Mesothelial cell of epicardium (in vitro differentiated cells): ENCODE measurements at places on chromosomes 4 and X.

- DNase-seq = no peak
These were observed 38.4 kb downstream of the PHKA2 start for GRCh38 chrX:18945483-18945882.

GRCh38 chr4:82802911-82803310 lies 4.3 kb upstream of the SCD5 start:
- DNase-seq = no peak

DNA sequence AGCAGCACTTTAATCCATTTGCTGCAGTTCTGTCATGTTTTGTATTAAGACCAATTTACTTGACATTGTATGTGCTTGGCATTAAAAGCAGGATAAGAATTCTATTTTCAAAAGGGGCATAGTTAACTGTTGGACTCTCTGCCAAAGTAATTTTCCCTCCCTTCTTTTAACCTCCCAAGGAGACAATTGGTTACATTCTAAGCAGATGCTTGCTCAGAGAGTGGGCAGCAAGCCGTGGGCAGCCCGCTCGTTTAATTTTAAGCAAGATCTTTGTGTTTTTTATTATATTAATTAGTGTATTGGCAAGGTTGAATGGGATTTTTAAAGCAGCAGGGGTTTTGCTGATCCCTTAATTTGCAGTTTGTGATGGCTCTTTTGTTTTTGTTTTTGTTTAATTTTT lies 37.1 kb upstream of the KLHL8 start:
- DNase-seq = no peak

DNA sequence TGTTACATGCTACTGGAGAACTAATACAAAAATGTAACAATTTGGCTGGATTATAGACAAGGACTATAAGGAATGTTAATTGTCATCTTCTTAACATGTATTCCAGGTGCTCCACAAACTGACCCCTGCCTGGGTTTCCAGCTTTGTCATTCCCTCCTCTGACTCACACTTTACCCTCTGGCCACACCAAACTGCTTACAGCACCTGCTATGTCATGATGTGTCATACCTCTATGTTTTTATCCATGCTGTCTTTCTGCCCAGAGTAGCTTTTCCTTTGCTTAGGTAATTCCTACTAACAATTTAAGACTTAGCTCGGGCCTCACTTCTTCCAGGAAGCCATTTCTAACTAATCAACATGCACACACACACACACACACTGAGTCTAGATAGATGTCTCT lies 14.0 kb upstream of the SHROOM4 start:
- no peak for DNase-seq

DNA sequence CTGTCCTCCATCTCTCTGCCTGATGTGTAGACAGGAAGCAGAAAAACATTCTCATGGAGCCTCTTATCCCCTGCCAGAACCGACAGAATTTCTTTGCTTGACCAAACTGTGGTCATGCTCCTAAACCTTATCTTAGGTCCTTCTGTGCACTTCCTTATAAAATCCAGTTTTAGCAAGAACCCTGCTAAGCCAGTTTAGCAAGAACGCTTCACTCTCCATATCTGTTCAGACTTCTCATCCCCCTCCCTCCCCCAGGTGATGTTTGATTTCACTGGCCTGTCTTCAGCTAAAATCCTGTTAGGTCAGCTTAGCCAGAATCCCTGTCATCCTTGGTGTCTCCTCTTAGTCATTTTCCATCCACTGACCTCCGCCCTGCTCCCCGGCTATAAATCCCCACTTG lies 1130.9 kb upstream of the PRKX start:
- DNase-seq = no peak

- no peak for DNase-seq
These were observed 19.2 kb upstream of the LHFPL1 start for GRCh38 chrX:112698946-112699345.

DNA sequence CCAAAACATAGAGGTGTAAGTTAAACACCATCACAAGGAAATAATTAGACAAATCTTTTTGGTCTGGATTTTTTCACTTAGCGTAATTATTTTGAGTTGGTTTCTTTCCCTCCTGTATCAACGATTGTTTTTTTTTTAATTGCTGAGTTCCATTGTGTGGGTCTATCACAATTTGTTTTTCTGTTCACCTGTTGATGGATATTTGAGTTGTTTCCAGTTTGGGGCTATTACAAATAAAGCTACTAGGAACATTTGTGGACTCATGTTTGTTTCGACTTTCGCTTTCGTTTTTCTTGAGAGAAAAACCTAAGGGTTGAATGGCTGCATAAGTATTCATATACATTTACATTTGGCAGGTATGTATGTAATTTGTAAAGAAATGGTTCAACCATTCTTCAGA lies 20.4 kb upstream of the FBXW7 start:
- DNase-seq = no peak

- DNase-seq = no peak
These were observed 14.9 kb downstream of the CCSER1 start for GRCh38 chr4:90142081-90142480.

GRCh38 chrX:10603612-10604011 lies 16.8 kb downstream of the MID1 start:
- DNase-seq = no peak

- no peak for DNase-seq
These were observed 66.5 kb upstream of the MAGEA10 start for GRCh38 chrX:152204919-152205318.

DNA sequence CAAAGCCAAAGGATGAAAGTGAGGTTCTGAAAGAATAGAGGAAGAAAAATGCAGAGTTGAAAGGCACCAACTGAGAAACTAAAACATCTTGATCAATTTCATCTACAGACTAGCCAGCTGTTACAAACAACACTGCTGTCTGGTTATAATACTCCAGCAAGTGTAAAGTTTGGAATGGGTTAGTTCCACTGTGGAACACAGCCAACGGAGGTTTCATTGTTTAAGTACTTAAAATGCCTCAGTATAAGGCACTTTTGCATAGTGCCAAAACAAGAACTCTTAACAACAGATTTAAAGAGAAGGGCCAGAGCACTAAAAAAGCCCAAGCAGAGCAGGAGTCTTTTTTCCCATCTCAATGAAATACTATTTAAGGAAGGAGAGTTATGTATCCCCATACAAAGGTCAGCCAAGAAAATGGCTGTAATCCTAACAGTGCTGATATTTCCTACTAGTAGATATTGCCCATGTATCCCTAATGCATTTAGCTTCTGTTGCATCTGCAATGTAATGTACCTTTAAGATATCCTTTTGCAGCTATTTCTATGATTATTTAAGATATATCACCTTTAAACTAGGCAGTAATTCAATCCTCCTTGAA lies 16.5 kb downstream of the ACSL4 start:
- no peak for DNase-seq

GRCh38 chr4:7432531-7433375 lies 2.0 kb downstream of the PSAPL1 start:
- DNase-seq = no peak

DNA sequence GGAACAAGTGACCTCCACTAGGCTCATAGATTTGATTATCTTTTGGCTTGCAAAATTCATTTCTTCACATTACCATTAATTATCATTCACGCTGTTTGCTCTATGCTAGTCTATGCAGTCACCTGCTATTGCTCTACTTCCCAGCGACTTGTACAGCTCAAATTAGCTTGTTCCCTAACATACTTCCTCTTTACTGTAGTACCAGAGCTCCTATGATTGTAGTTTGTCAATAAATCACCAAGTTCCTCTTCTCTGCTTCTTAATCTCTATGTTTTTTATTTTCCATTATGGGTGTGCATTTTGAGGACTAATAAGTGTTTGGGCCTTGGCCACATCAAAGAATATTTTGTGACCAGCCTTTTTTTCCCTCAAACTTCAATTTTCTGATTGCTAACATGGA lies 6.2 kb upstream of the GSPT2 start:
- DNase-seq = no peak

- no peak for DNase-seq
These were observed 75.2 kb downstream of the GABRB1 start for GRCh38 chr4:47106561-47106960.

DNA sequence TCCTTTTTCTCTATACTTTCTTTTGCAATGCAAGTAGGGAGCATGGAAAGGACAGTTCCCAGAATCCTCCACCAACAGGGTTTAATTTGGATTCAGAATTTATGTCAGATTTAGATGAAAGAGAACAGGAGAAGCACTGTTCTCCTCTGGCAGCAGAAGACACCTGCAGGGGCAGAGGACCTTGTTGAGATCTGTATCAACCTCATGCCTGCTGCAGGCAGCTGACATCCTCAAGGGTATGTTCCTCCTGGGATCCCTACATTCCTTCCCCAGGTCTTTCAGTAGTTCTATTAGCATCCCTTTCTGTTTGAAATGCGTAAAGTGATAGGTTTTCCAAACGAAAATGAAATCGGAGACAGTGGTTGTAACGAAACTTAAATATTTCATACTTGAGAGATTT lies 10.6 kb upstream of the GUCY1A1 start:
- DNase-seq = no peak

- DNase-seq = no peak
These were observed at the start of gene MAGEB17 for GRCh38 chrX:16167181-16167580. TSS of gene MAGEB17 (plus strand) at chrX:16167481. CDS start at chrX:16170383, 2,902 bp downstream.

DNA sequence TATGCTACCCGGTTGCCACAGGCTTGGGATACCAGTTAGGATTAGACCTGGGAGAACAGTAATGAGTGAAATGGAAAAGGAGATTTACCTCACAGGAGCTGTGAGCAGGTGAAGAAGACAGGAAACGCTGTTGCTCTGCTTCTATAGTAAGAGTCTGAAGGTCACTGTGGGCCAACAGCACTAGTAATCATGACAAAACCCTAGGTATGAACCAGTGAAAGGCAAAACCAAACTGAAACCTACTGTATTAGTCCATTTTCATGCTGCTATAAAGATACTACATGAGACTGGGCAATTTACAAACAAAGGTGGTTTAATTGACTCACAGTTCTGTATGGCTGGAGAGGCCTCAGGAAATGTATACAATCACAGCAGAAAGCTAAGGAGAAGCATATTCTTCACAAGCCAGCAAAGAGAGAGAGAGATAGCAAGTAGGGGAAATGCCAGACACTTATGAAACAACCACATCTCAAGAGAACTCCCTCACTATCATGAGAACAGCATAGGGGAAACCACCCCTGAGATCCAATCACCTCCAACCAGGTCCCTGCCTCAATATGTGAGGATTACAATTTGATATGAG lies 736.7 kb upstream of the INTU start:
- DNase-seq = no peak
